RPMI8226 (cell line): ENCODE measurements at places on chromosomes 2 and 18.

GRCh38 chr2:215664847-215665525, 229.1 kb upstream of the FN1 start:
- DNase-seq, result no peak

- DNase-seq, result no peak
Observed at GRCh38 chr2:133821107-133821760, 253.0 kb upstream of the NCKAP5 start.

- DNase-seq, result no peak
Observed at GRCh38 chr2:11154016-11154922, 998 bp upstream of the SLC66A3 start.

DNA sequence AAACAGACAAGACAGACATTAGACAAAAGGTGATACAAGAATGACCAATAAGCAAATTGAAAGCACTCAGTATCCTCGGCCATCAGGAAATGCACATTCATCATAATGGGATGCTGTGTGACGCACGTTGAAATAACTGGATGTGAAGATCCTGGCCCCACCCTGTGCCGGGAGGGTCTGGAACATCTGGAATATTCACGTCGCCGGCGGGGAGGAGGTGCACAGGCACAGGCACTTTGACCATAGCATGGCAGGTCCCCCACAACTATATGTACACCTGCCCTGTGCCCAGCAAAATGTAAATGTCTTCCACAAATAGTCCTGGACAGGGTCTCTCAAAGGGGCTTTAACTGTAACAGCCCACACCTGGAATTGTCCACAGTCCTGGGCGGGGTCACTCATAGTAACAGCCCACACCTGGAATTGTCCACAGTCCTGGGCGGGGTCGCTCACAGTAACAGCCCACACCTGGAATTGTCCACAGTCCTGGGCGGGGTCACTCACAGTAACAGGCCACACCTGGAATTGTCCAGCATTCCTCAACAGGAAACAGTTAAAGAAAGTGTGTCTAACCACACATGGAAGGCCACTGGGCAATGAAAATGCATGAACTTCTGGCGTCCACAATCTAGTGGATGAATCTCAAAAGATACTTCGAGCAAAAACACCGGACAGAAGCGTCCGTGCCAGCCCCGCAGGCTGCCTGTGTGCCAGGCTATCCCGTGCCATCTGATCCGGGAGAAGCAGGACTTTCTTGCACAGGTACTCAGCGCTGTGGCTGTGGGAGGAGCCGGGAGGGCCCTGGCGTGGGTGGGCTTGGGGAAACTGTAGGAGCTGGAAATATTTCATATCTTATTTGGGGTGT, 113.4 kb downstream of the RTP5 start:
- no peak for DNase-seq

- no peak for DNase-seq
Observed at GRCh38 chr2:117378653-117379052, 435.8 kb upstream of the DDX18 start.

GRCh38 chr18:74785632-74786031, 188.0 kb downstream of the ZNF407 start:
- DNase-seq, result no peak

- DNase-seq, result no peak
Observed at GRCh38 chr2:11896386-11896785, 150.0 kb downstream of the LPIN1 start.

DNA sequence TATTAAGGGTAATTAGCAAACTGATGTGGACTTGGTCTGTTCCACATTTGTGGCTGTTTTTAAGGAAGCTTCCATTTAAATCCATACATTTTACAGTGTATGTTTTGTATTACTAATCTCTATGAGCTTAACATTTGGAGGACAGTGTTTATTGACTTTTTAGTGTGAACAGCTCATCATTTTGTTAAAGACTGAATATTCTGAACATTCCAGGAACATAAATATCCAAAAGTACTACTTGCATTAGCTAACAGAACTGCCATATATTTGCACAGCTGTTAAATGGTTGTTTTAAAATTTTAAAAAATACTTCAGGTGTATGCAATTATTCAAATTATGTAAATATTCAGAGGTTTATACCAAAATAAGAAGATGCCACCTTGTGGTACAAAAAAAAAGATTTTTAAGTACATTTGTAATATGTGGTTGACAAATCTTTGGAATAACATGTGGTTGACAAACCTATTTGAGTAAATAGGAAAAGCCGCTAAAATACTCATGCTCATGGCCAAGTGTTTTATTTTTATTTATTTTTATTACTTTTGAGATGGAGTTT, 439.7 kb upstream of the FANCL start:
- DNase-seq, result no peak

DNA sequence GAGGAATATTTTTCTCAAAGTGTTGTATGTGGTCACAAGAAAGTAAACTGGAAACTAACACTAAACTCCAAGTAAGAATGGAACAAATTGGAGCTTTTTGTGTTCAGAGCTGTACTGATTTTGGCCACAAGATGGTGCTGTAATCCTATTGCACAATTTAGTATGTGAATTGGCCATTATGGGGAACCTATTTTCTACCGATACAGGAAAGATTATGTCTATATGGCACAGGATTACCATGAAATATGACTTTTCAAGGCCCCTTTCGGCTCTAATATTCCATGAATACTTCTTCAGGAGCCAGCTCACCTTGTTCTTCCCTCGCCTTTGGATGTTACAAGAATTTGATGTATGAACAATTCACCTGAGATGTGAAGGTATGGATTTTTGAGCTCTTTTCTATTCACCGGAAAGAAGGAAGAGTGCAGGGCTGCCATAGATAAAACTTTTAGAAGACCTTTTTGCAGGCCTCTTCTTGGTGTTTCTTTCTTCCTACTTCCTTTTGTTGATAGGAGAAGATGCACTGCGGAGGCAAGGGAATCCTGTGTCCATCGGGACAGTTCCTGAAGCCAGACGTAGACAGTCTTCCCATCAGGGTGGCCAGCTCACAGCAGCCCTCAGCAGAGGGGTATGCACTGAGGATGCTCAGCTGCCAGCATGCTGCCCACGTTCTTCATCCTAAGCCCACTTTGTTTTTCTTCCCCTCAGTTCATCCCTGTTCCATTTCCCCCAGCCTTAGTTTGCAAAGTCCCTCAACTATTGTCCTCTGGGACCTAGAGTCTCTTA, 13.3 kb downstream of the MRPL44 start:
- DNase-seq, result peak; percentile 51

- no peak for DNase-seq
Observed at GRCh38 chr2:204931562-204931961, 386.3 kb downstream of the PARD3B start.

- DNase-seq, result no peak
Observed at GRCh38 chr2:52334185-52334584, 1302.3 kb upstream of the NRXN1 start.

DNA sequence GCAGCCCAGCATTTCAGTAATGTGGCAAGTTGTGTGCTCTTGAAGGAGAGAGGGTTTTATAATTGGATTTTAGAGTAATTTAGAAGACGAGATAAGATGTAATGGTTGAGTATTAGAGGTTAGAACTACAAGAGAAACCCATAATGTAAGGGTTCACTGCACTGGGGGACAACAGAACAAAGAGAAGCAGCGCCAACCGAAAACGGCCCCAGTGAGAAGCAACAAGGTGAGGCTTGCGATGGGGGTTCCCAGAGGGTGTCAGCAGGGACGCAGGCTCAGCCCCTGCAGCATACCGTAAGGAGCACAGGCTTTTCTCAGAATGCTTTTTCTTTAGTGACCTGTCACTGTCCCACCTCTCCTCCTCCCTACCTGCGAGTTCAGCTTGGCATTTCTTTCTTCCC, 183.9 kb upstream of the ETAA1 start:
- no peak for DNase-seq

GRCh38 chr18:34710934-34711333, 836 bp downstream of the DTNA start:
- no peak for DNase-seq

DNA sequence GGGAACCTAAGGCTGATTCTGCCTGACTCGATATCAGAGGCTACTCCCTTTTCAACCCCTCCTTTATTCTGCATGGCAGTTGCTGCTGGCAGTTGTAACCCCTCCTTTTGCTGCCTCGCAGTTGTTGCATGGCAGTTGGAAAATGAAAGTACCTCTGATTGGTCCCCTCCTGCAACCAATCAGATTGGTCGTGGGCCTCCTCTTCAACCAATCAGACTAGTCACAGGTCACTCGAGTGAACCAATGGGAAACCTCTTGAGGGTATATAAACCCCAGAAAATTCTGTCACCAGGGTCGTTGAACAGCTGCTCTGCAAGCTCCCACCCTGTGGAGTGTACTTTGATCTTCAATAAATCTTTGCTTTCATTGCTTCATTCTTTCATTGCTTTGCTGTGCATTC, 294.3 kb upstream of the SLC8A1 start:
- DNase-seq, result no peak

DNA sequence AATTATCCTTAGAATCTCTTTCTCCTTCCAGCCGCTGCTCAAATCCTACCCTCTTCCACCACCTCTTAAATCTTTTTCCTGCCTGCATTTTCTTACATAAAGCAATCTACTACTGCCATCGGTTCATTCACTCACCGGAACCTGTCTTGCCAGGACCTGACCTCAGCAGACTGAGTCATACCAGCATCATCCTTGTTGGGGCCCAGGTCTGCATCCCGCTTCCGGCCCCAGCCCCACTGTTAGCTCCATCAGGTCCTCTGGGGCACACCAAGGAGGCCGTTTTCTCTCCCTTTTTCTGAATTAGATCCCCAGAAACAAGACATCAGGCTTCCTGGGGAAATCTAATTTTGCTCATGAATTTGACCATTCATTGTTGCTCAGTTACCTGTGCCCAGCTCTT, 42.7 kb upstream of the TGFA start:
- no peak for DNase-seq

DNA sequence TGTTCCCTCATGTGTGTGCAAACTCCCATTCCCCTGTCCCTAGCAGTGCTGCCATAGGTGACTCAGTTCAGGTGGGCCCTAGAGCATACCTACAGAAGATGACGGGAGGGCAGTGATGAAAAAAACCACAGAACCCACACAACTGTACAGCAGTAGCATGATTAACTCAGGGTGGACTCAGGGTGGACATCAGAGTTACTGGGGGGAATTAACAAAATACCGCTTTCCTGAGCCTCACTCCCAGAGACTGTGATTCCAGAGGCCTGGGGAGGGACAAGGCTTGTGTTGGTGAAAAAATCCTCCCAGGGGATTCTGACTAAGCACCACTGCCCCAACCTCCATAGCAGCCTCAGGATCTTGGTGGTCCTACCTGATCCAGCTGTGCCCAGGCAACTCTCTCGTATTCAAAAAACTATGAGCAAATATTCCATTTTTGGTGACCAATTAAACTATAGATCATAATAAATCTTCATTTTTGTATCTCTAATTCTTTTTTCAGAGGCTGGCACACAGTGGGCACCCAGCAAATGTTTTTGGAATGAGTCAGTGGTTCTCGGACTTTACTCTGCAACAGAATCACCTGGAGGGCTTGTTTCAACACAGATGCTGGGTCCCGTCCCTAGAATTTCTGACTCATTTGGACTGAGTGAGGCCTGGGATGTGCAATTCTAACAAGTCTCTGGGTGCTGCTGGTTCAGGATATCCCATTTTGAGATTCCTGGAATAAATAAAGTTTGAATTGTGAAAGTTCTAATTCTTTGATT, 84.1 kb upstream of the NABP1 start:
- DNase-seq, result no peak

- DNase-seq, result no peak
Observed at GRCh38 chr2:118854507-118855345, 7.3 kb upstream of the EN1 start.

- no peak for DNase-seq
Observed at GRCh38 chr2:33765122-33765521, 166.0 kb upstream of the FAM98A start.

GRCh38 chr2:144989579-144990270, 469.8 kb upstream of the ZEB2 start:
- DNase-seq, result no peak

DNA sequence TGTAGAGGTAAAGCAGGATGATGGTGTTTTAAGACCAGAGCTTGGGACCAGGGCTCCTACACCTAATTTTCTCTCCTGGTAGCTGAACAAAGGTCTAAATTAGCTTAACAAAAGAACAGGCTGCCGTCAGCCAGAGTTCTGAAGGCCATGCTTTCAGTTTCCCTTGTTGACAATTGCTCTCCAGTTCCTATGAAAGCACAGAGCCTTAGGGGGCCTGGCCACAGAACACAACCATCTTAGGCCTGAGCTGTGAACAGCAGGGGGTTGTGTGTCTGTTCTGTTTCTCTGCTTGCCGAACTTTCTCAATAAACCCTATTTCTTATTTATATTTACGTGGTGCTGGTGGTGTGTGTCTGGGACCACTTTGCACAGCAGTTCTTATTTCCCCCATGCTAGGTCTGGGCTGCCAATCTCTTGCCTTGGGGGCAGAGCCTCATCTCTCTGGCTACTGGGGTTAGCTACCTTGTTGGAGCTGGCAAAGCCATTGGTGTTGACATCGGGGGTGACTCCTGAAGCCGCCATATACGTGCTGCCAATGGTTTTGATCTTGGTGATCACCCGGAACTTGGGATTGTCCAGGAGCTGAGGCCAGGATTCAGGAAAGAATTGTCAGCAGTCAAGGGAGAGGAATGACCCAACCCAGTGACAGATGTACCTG, 29.0 kb downstream of the CENPO start:
- DNase-seq, result no peak
